ENCODE measurements at places on chromosomes 3 and 15. TPM values are rescaled to one million over a fixed set of nuclear protein-coding genes. Genes with fewer than 3 reads are reported as not detected.

The ACP3 gene
- 19.9 TPM for total RNA-seq

The C3orf80 gene
- 1.2 TPM for total RNA-seq

The ACKR4 gene
- total RNA-seq: 8.5 TPM

The HTR3E gene
- not detected for total RNA-seq

The SCN11A gene
- total RNA-seq: 0.27 TPM

The TEX55 gene
- total RNA-seq: not detected

The CSPG5 gene
- 2.3 TPM for total RNA-seq

The REC114 gene
- not detected for total RNA-seq

The EMC7 gene
- 63.1 TPM for total RNA-seq

The RBP2 gene
- 3.1 TPM for total RNA-seq

The CHL1 gene
- total RNA-seq: 20.2 TPM

The ISL2 gene
- total RNA-seq: 0.38 TPM

The GPR149 gene
- total RNA-seq: not detected

The FEZF2 gene
- not detected for total RNA-seq

The LRRN1 gene
- 2.0 TPM for total RNA-seq

The SNTN gene
- total RNA-seq: 12.8 TPM

The APOD gene
- 91.6 TPM for total RNA-seq

All from lower lobe of right lung (tissue), 2 donors.